T-cell (primary cell): ENCODE measurements at places on chromosomes 5 and 9.

- DNase-seq: peak; percentile 55
Observed at GRCh38 chr5:172178991-172179989, 8.7 kb downstream of the STK10 start.

- DNase-seq: no peak
Observed at GRCh38 chr5:131953969-131954368, 8.5 kb upstream of the MEIKIN start.

DNA sequence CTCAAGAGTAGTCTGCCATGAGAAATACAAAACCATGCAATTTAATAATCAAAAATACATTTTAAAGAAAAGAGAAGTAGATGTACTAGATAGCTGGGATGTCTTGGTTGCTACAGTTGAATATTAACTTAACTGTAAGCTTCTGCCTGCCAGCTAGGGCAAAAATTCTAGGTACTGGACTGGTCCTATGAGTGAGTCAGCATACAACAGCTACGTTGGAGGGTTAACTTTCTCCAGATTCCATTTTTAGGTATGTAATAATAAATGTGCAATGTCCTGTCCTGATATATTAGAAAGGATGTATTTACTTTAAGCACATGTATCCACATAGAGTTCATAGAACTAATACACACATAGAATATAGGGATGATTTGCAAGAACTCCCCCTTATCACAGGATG lies 230.1 kb downstream of the CAAP1 start:
- no peak for DNase-seq

DNA sequence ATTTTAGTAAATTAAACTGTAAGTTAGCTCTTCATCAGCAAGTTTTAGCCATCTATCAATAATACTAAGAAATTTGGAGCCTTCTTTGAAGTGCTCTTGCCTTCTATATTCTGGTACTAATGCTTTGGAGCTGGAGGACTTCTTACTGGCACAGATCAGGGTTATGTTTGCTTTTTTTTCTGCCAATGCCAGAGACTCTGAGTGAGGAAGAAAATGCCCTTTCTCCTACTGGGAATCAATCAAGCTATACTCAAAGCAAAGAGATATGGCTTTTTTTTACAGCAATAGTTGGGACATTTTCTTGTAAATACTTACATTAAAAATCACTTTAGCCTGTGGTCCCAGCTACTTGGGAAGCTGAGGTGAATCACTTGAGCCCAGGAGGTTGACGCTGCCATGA lies 4.3 kb downstream of the HSDL2 start:
- no peak for DNase-seq

- no peak for DNase-seq
Observed at GRCh38 chr5:62001640-62002039, 304.4 kb upstream of the KIF2A start.

- DNase-seq: no peak
Observed at GRCh38 chr5:180370861-180371641, 17.9 kb upstream of the GFPT2 start.

- no peak for DNase-seq
Observed at GRCh38 chr9:134372581-134373267, 46.5 kb downstream of the RXRA start.

GRCh38 chr9:95090023-95090791 lies 227.3 kb downstream of the FANCC start:
- DNase-seq: no peak

- no peak for DNase-seq
Observed at GRCh38 chr5:74638970-74639806, 1.3 kb downstream of the ENC1 start.

GRCh38 chr5:158877124-158877581 lies 222.6 kb downstream of the EBF1 start:
- no peak for DNase-seq

- no peak for DNase-seq
Observed at GRCh38 chr5:59617186-59617771, 276.2 kb downstream of the PDE4D start.

DNA sequence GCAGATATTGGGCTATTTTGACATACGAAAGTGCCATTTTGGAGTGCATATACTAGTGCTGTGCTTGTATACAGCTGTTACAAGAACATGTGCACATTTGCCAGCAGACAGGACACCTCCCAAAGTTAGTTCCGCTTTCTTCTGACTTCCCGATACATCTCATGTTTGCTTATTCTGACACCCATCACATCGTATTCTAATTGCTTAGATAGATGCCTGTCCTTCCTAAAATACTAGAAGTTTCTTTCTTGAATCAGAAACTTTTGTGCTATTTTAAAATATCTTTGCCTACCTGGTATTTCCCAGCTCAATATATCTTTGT lies 177.8 kb downstream of the TTLL11 start:
- DNase-seq: no peak

GRCh38 chr5:176596689-176597416 lies 13.1 kb downstream of the GPRIN1 start:
- peak; percentile 70 for DNase-seq

DNA sequence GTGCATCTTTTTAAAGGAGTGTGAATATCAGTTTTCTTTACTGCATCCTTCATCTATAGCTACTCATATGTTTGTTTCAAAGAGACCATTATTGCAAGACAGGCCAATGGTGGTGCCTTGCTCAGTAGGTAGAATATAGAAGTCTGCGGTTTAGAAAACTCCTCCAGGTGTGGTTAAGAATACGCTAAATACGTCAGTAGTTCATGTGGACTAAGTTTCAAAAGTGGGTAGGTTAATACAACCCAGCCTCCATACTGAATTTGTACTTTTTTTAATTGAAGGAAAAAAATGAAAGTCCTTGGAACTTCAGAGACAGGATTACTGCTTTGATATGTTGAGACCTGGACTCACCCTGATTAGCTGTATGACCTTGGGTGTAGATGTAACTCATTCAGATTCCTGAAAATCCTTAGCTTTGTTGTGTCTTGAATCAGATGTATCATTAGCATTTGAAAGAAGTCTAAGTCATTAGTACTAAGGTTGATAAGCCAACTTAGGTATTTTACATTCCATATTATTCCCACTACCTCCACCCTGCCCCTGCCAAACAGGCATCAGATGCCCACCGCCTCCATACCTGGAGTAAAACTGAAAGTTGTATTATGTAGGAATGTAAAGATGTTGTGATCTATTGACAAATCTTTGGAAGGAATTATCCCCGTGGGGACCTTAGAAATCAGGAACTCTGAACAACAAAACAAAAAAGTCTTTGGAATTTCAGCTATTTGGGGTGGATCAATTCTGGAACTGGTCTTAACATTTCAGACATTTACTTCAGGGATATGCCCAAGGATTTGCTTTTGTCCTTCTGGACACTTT lies 6.1 kb downstream of the BASP1 start:
- DNase-seq: no peak

DNA sequence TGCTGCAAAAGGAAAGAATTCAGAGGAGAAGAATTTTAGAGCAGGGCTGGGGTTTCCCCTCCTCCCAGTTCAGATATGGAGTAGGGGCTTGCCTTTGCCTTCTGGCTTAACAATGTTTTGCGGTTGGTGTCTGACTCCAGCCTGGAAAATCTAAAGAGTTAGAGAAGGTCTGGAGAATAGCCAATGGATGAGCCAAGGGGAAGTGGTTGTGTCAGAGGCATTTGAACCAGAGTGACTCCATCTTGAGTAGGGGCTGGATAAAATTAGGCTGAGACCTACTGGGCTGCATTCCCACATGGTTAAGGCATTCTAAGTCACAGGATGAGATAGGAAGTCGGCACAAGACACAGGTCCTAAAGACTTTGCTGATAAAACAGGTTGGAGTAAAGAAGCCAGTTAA lies 133.7 kb downstream of the DIRAS2 start:
- DNase-seq: no peak

DNA sequence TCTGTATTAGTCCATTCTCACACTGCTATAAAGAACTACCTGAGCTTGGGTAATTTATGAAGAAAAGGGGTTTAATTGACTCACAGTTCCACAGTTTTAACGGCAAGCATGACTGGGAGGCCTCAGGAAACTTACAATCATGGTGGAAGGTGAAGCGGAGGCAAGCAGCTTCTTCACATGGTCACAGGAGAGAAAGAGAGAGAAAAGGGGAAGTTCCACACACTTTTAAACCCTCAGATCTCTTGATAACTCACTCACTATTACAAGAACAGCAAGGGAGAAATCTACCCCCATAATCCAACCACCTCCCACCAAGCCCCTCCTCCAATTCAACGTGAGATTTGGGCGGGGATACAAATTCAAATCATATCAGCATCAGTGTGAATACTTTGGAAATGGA lies 133.4 kb upstream of the SLC30A5 start:
- no peak for DNase-seq

- no peak for DNase-seq
Observed at GRCh38 chr5:179852993-179853547, 5.5 kb downstream of the MRNIP start.

GRCh38 chr9:87270221-87270847 lies 227.3 kb upstream of the DAPK1 start:
- no peak for DNase-seq

DNA sequence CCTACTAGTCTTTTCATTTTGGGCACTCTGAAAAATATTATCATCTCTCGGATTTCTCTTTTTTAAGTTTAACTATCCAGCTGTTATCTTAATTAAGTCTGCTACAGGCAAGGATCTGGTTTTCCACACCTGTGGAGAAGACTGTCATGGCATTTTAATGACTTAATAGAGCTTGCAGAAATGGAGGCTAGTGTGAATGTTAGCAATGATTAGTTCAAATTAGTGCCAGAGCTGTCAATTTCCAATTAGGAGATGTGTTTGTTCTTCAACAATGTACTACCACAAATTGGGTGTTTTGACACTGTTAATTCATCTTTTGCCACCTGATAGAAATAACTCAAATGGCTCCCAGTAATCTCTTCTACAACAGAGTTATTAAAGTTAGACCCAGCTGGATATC lies 2023.0 kb upstream of the CDH9 start:
- no peak for DNase-seq

- DNase-seq: no peak
Observed at GRCh38 chr9:82457891-82458290, 469.3 kb downstream of the SPATA31D1 start.

GRCh38 chr9:89899573-89899972 lies 294.8 kb downstream of the GADD45G start:
- no peak for DNase-seq

- DNase-seq: no peak
Observed at GRCh38 chr9:96087669-96088299, 212.3 kb downstream of the ERCC6L2 start.

DNA sequence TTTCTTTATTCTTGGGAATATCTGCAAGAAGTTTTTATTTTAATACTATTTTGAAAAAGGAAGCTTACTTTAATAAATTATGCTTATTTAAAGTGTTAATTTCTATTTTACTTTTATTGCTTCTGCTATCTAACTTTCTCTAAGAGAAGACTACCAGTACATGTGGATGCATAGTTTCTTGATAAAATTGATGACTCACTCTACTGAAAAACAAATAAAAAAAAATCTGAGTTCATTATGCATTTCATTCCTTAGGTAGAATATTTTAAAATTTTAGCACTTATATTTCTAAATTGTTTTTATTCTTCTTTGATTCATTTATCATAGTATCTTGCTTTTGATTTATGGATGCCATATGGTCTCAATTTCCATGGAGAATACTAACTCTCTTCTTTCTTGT lies 217.9 kb downstream of the TAF11L14 start:
- DNase-seq: no peak

GRCh38 chr5:63500242-63500641 lies 462.0 kb downstream of the HTR1A start:
- no peak for DNase-seq

GRCh38 chr5:168469816-168470215 lies 16.5 kb upstream of the RARS1 start:
- no peak for DNase-seq

- DNase-seq: no peak
Observed at GRCh38 chr5:143887903-143888665, 76.1 kb downstream of the HMHB1 start.

DNA sequence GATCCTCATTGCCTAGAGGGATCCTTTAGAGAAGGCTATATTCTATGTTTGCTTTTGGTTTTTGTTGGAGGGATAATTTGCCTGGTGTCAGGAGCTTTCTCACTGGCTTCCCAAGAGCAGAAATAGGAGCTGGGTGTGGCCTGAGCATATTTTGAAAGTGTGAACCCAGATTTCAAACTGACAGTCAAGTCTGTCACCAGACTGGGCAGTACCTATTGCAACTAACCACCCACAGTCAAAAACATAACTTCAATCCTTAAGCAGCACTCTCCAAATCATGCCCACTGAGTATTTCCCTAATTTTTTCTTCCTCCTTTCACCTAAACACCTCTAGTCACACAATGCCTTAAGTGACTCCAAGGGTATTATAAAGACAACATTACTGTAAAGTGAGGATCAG lies 278.4 kb downstream of the EBF1 start:
- no peak for DNase-seq

- DNase-seq: no peak
Observed at GRCh38 chr5:42753099-42753498, 3.5 kb upstream of the CCDC152 start.

- DNase-seq: no peak
Observed at GRCh38 chr5:109038209-109038840, 290.6 kb downstream of the FER start.

DNA sequence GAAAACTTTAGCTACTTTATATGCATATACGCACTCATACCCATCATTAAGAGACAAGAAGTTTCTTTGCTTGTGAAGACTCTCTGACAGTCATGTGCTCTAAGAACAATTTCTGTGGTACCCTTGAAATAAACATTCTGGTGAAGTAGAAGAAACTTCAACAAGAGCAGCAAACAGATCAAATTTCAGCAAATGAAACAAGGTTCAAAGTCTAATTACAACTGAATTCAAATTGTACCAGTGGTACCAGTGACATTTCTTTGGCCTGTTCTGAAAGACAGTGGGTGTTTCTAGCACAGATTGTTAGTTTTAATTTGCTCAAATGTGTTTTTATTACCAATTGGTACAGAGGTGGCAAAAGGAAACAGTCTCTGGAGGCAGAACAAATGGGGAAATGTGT lies 391.0 kb downstream of the CHSY3 start:
- no peak for DNase-seq

GRCh38 chr9:70902171-70902570 lies 219.2 kb downstream of the TRPM3 start:
- DNase-seq: no peak

GRCh38 chr5:137216976-137217598 lies 282.0 kb downstream of the SPOCK1 start:
- no peak for DNase-seq

DNA sequence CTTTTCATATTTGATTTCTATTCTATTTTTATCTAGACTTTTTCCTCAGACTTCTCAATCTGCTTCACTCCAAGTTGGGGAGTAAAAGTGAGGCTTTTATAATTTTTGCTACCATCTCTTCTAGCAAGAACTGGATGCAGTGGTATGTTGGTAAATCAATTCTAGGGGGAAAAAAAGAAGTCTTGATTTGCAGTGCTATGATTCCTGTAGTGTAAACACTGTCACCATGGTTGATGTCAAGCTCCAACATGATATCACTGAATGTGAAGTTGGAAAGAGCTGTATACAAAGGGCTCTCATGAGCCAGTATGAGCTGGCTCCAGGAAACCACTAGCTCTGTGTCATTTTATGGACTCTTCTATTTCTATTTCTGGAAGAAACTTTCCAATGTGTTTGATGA lies 439.2 kb downstream of the NTRK2 start:
- no peak for DNase-seq

GRCh38 chr5:17257705-17258273 lies 40.4 kb downstream of the BASP1 start:
- DNase-seq: no peak

GRCh38 chr5:148792744-148793143 lies 33.7 kb upstream of the ADRB2 start:
- DNase-seq: no peak
